ENCODE measurements at places on chromosomes 2 and 18.

GRCh38 chr18:27185025-27185763, at the start of gene CHST9:
CHST9 (minus strand) TSS chr18:27185308; CDS start chr18:27142809, 42,499 bp downstream.
- DNase-seq = no peak

GRCh38 chr18:60599995-60600394, 227.4 kb upstream of the MC4R start:
- no peak for DNase-seq

DNA sequence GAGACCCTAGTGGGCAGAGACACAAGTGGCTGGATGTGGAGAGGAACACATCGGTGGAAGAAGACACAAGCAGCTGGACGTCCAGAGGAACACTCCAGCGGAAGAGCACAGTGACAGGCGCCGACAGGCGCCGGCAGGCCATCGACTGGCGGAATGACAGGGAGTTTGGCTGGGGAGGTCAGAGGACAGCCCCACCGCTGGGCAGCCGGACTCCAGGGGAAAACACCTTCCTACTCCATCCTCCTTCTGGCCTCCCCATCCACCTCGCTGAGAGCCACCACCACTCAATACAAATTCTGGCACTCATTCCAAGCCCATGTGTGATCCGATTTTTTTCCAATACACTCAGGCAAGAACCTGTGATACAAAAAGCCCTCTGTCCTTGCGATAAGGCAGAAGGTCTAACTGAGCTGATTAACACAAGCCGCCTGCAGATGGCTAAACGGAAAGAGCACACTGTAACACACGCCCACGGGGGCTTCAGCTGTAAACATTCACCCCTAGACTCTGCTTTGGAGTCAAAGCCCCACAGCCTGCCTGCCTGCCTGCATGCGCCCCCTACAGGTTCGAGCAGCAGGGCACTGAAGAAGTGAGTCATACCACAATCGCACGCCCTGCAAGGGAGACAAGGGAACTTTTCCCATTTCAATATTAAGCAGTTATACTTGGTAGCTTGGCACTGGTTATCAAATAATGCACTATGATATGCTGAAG, 50.2 kb upstream of the LRP1B start:
- DNase-seq = no peak

GRCh38 chr2:162330881-162331280, 12.4 kb upstream of the IFIH1 start:
- DNase-seq = no peak

DNA sequence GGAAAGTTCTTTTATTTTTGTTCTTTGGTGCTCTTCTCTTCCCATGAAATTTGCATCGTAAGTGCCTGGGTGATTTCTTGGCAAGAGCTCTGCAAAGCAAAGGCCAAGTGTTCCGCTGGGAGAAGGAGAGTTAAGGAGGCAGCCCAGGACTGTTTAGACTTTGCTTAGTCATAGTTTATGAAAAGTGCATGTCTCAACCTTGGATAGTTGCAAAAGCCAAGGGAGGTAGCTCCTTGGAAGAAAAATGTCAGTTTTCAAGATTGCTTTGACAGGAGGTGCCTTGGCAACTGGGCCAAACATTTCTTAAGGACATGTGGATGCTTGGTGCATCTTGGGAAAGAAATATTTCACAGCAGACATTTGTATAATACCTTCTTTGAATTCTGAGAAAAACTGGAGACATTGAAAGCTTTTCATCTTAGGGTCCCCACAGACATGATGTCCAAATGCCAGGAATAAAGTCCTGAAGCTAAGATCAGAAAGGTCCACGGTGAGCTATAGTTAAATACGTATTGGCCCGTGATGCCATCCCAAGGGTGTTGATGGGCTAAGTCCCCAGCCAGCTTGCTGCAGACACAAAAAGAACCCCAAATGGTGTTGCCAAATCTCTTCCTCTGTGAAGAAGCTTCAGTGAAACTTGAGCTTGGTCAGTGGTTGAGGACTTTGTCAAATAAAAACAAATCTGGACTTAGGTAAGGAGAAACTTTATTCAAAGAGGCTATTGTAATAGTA, 96.3 kb upstream of the THUMPD2 start:
- no peak for DNase-seq

DNA sequence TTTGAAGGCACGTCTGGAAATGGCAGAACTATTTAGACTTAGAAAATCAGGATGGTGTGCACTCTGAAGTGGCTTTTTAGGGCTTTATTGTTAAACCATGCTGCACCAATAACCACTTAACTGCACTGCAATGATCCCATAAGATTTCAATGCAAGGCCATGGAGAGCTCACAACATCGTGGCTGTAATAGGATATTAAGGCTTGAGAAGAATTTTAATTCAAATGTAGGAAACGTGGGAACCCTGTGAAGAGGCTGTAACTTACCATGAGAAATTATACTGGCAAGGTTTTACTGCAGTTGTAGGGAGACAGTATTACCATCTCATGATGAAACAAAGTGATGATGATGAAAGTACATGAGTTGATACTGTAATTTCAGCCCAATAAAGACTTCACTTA, 242.5 kb downstream of the AFF3 start:
- DNase-seq = no peak

- no peak for DNase-seq
Measured at GRCh38 chr2:224220586-224221255, 181.2 kb downstream of the FAM124B start.

GRCh38 chr2:168514692-168515091, 58.6 kb downstream of the CERS6 start:
- no peak for DNase-seq

Data from stimulated activated CD4-positive, alpha-beta T cell treated with anti-CD3 and anti-CD28 coated beads, Interleukin-1b, Interleukin-23, amount 100 ng/mL, for 4 hours (primary cell).